RCC 7860 (cell line): ENCODE measurements at places on chromosomes 2 and 18.

- DNase-seq = no peak
These were observed 313.8 kb upstream of the HS6ST1 start for GRCh38 chr2:128632501-128632800.

DNA sequence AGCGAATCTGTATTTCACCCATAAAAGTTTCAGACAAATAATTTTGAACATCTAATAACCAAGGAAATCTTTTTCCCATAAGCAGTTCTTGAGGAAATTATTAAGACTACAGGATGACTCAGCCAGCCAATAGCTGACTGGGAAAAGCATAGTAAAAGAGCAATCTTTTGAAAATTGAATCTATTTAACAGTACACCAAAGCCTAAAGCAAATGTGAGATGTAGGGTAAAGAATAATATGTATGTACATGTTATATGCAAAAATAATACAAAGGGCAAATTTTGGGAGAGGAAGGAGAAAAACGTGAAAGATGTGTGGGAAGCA, 12.6 kb upstream of the KDSR start:
- no peak for DNase-seq

- DNase-seq = peak; percentile 91
These were observed 123.0 kb upstream of the SLC39A10 start for GRCh38 chr2:195533771-195534642.

GRCh38 chr18:70294471-70295191, 5.8 kb downstream of the SOCS6 start:
- DNase-seq = no peak

- DNase-seq = no peak
These were observed 15.4 kb upstream of the E2F6 start for GRCh38 chr2:11481426-11481788.

DNA sequence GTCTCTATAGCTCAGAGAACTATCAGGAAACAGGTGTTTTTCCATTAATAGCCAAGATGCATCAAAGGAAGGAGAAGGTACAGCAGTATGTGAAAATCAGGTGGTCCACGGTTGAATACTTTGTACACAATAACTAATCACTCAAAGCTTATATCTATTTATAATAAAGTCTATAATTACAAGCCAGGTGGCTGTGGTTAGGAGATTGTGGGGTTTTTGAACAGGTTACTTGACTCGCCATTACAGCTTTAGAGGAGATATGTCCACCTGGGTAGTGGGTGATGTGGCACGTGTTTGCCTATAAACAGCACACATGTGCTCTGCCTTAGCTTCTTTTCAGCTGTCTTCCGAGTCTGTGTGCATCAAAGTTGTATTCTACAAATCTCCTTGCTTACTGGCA, 892.2 kb upstream of the ZEB2 start:
- DNase-seq = no peak

DNA sequence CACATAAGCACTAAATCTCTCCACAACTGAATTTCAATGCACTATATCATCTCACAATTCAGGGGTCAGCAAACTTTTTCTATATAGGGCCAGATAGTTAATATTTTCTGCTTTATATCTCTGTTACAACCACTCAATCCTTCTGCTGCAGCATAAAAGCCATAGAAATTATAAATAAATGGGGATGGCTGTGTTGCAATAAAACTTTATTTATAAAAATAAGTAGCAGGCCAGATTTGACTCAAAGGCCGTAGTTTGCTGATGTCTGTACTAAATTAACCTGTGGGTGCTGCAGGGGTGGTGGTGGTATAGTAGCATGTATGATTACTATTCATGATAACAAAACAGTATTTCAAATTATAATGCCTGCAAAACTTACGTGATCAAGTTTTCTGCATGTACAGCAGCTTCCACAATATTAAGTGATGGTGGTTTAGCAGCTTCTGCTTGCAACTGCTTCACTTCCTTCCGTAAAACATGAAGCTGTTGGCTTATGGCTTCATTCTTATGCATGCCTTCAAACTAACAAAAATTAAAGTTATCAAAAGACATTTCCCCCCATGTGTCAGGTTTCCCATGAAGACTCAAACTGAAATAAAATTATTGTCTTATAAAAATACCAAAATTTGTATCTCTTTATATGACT, 64.1 kb downstream of the SIGLEC15 start:
- no peak for DNase-seq

DNA sequence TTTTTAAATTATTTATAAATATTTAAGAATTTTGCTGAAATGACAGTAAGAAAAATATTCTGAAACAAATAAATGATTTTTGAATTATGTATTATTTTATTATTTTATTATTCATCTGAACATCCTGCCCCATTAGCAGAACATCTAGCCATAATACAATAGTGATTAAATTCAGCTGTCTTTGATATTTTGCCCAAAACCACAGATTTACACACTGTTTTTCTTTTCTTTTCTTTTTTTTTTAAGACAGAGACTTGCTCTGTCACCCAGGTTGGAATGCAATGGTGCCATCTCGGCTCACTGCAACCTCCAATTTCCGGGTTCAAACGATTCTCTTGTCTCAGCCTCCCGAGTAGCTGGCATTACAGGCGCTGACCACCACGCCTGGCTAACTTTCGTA, 1.9 kb upstream of the SCYGR1 start:
- DNase-seq = no peak

GRCh38 chr2:136139631-136140030, 21.7 kb upstream of the CXCR4 start:
- no peak for DNase-seq

DNA sequence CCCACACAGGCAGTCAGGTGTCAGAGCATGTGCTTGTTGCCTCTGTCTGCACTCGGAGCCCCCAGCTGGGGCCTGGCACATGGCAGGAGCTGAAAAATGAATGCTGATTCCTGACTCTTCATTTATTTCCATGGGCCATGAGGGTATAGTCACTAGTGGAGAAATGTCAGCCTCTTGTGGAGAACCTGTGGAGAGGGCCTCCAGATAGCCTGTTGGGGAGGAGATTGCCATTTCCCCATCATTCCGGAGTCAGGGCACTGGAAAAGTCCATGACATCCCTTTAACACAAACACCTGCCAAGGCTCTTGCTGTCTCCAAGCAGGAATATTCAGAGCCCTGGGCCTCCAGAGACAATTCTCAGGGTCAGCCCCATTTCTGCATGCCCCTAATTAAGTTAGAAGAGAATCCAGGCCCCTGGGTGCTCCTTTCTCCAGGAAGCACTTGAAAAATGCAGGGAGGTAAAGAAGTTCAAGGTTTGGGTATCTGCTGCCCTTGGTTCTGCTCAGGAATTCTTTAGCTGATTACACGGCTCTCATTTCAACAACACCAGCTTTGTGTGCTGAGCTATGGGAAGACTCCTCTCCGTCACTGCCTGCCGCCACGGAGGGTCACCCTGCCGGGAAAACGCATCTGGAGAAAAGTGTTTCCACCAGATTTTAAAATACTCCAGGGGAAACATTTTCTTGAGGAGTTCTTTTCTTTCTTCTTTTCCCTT, 311.3 kb downstream of the MYCN start:
- no peak for DNase-seq

GRCh38 chr2:176662753-176663152, 393.5 kb downstream of the MTX2 start:
- no peak for DNase-seq

DNA sequence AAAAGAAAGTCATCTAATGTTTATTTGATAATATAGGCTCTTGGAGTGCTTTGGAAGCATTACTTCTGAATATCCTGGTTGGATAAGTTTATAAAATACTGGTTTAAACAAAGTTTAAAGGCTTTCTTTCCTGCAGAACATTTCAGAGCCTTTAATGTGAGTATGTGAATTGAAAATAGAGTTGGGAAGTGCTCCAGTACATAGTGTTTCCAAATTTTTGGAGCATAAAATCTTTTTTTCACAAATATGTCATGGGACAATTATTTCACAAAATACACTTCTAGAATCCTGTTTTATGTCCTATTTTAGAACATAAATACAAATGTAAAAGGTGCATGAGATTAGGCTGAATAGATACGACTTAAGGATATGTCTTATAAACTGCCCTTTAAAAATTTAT, 158.9 kb upstream of the HNRNPA3 start:
- no peak for DNase-seq

DNA sequence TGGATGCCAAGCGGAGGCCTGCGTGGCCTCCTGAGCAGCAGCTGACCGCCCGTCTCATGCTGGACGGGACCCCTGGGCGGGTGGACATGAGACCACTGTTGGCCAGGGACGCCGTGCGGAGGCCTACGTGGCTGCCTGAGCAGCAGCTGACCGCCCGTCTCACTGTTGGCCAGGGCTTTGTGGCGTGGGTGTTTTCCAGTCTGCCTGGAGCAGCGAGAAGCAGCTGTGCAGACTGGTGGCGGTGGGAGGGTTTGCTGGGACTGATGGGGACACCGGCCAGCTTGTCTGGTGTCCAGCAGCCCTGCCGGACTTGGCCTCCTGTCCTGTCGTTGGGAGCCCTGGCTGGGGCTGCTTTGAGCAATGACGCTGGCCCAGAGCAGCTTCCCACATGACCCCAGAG, 5.8 kb upstream of the D2HGDH start:
- no peak for DNase-seq

- no peak for DNase-seq
These were observed 57.0 kb downstream of the ZBTB7C start for GRCh38 chr18:48352051-48352755.

GRCh38 chr2:127664065-127664894, 11.1 kb downstream of the LIMS2 start:
- DNase-seq = no peak

- DNase-seq = no peak
These were observed 68.1 kb upstream of the ACKR3 start for GRCh38 chr2:236501531-236501930.

DNA sequence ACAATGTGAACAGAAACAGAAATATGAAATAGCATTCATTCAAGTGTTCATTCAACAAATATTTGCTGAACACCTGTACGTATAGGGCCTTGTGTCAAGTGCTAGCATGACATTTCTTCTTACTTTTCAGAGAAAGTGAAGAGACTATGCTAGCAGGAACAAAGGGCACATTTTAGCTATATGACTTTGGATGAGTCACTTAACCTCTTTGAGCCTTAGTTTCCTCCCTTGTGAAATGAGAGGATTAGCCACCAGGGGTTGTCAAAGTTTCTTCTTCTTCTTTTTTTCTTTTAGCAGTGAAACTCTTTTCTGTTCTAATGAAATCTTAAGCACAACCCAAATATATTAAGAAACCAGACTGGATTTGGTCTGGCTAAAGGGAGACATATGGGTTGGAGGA, 53.1 kb downstream of the FIGN start:
- DNase-seq = peak; percentile 48

GRCh38 chr2:41723526-41723925, 324.3 kb upstream of the PKDCC start:
- DNase-seq = no peak

- no peak for DNase-seq
These were observed 10.4 kb downstream of the ADCY3 start for GRCh38 chr2:24909555-24910177.

DNA sequence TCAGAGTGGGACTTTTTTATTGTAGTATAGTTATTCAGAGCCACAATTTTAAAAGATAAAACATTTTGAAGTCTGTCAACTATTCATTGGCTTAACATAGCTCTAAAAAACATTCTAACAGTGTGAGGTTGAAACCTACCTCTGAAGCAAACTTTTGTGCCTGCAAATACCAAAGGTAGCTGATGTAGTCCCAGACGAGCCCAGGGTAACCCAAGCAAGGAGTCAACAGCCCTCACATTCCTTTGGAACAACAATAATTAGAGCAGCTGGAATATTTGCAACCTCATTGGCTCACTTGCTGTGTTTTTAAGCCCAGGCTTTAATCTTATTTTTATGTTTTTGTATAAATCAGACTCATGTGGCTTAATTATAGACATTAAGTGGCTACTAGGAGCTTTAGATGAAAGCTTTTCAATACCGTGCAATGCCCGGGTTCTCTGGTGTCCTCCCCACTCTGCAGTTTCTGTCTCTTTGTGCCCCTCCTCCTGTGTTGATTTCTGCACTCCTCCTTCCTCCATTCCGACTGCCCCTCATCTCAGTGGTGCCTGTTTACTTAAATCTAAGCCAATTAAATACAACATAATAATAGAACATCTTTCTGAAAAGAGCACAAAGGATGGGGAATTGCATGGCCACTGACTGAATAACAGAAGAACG, 157.9 kb upstream of the UNC80 start:
- DNase-seq = no peak

DNA sequence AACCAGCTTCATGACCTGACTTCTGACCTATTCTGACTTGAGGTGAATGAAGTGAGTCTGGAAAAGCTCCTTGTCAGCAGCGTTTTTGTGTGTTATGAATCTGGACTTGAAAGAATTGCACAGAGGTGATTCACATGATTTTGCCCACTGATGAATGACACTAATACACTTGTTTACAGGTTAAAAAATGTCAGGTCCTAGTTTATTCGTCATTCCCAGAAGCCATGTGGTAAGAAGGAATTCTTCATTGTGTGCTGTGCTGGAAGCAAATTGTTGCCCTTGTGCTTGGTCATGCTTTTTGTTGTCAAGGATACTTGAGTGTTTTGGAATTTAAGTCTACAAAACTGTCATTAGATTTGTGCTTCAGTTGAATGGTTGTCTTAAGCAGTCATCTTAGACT, 15.5 kb downstream of the SEC11C start:
- DNase-seq = peak; percentile 21

DNA sequence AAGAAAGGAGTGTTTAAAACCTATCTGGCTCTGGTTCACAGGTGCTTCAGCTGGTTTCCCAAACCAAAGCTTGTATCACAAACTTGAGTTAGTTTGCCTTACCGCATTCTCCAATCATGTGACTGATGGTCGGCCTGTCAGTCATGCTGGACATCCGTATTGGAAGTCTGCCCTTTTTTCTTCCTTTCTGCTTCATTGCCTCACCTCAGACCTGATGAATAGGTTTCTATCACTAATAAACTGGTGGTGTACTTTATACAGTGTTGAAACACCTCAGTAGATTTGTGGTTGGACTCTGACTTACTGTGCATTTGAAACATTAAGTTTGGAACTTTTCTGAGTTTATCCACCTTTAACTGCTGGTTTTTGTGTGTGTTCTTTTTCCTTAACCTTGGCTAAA, 84.1 kb downstream of the R3HDM1 start:
- peak; percentile 28 for DNase-seq

GRCh38 chr18:44742718-44743311, 62.1 kb downstream of the SETBP1 start:
- no peak for DNase-seq

- no peak for DNase-seq
These were observed 843.3 kb downstream of the TSN start for GRCh38 chr2:122598784-122599183.

DNA sequence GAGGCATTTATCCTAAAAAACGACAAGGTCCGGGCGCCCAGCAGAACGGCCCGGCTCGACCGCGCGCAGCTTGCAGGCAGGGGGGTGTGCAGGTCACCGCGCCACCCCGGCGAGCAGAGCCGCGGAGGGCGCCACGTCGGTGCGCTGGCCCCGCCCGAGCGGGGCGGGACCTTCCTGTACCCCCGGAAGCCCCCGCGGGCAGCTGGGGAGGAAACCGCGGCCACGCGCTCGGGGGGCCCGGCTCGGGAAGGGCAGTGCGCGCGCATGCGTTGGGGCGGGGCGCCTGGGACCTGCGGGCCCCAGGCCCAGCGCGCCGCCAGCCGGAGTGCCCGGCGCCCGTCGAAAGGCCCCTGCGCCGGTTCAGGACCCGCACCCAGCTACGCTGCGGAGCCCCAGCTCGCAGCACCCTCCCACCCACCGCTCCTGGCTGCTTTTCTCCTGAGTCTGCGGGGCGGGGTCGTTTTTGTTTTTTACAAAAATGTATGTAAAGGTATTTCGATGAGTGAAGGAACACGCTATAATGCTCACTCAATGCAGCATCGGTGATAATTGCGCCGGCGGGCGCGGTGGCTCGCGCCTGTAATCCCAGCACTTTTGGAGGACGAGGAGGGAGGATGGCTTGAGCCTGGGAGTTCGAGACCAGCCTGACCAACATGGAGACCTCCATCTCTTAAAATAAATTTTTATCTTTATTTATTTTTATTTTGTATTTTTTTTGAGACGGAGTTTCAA, 47.7 kb upstream of the POMC start:
- DNase-seq = no peak
